T-helper 9 cell (primary cell): ENCODE measurements at places on chromosomes 7 and 10.
A peak's percentile ranks its signal among the peaks of the same experiment; 100 is the strongest.

GRCh38 chr7:130942211-130942964 is 208.4 kb upstream of the KLF14 start:
- no peak for DNase-seq

DNA sequence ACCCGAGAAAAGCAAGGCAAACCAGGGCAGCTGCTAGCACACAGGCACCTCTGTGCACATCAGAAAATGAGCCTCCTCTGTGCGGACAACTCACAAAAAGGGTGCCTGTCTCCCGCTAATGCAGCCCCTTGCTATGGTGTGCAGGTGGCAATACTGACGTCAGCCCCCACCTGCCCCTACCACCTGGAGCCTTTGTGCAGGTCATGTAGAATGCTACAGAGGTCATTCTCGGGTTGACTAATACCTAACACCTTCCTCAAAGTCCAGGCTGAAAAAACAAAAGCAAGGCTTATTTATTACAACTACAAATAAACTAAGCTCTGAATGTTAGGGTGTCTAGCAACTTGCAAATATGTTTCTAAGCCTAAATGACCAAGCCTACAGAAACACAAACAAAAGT is 13.9 kb downstream of the PIP4K2A start:
- no peak for DNase-seq

DNA sequence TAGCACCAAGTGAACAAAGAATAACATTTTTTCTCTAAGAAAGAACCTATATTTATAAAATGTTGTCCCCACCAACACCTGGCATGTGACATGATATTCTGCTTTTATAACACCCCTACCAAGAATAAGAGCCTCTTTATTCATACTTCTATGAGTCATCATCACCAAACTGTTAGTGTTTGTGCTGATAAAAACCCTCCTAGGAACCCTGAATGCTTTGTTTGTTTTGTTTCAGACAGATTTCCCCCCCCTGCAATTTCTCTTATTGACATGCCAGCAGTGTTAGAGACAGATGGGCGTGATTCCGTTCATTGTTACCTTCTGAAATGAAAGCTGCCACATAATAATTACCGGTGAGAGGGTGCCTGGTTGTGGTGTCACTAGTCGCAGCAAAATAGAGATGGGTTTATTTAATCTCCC is 651.1 kb downstream of the SORCS1 start:
- no peak for DNase-seq

- DNase-seq: no peak
These were observed 119.9 kb downstream of the MGMT start for GRCh38 chr10:129586898-129587443.

DNA sequence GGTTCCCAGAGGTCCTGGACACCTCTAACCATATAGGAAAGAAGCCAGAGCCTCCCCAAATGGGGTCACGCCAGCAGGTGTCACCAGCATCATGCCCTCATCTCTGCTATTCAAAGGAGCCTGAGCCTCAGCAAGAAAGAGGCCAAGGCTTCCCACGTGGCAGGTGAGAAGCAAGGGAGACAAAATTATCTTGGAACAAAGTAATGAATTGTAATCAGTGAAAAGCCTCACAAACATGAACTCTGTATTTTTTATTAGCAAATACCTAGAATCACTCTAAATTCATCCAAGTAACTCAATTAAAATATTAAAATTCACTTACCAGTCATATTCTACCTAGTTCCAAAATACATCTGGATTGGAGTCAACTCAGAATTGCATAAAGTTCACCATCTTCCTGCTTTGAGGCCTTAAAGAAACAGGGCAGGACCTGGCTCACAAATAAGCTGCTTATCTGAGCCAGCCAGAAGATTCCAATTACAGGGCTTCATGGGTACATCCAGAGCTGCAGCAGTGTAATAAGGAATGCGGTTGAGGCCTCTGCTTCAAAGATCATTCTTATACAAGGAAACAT is 68.7 kb downstream of the SGMS1 start:
- no peak for DNase-seq

- peak; percentile 25 for DNase-seq
These were observed 10.7 kb downstream of the HIP1 start for GRCh38 chr7:75727881-75728593.

GRCh38 chr10:128863411-128863810 is 603.6 kb upstream of the MGMT start:
- no peak for DNase-seq

- DNase-seq: no peak
These were observed 53.4 kb upstream of the PCDH15 start for GRCh38 chr10:54854389-54854788.

- DNase-seq: no peak
These were observed 38.3 kb upstream of the COBL start for GRCh38 chr7:51354897-51355296.

DNA sequence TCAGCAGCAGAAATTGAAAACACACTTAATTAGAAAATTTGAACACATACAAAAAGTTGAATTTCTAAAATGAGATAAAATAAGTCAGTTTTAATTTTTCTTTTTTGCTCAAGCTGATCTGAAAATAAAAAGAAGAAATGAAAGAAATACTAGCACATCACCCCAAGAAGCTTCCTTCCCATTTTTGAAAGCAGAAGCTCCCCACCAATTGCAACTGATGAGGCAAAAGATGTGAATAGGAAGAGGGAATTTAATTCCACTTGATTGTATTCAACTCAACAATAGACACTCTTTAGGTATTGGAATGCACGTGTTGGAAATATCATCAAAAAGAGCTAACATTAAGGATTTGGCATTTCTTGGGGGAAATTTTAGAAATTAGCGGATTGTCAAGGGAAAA is 175.8 kb downstream of the TRIL start:
- no peak for DNase-seq

DNA sequence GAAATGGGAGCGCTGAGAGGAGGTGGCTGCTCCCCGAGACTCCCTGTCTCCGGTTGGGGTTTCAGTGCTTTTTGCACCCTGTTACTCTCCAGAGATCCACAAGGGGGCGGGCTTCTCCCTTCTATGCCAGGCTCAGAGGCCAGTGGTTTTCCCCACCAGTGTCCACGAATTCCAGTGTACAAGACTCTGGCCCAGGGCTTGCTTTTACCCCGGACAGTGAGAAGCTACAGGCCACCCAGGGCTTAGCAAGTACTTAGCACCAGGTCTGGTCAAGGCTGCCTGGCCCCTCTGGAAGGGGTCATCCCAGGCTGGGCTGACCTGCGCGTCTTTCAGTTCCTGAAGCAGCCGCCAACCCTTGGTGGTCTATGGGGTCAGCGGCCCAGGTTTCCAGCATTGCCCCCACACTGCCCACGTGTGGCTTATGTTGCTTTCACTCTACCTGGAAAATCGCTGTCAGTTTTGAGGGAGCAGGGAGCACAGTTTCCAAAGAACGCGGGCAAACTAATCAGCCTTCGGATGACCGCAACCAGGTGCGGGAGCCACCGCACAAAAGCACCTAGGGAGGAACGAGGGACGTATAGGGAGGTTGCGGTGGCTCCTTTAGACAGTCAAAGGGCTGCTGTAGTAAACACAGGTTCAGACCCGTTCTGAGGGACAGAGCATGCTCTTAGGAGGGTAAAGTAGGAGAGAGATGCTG is 6.8 kb downstream of the CYP26A1 start:
- DNase-seq: peak; percentile 46

DNA sequence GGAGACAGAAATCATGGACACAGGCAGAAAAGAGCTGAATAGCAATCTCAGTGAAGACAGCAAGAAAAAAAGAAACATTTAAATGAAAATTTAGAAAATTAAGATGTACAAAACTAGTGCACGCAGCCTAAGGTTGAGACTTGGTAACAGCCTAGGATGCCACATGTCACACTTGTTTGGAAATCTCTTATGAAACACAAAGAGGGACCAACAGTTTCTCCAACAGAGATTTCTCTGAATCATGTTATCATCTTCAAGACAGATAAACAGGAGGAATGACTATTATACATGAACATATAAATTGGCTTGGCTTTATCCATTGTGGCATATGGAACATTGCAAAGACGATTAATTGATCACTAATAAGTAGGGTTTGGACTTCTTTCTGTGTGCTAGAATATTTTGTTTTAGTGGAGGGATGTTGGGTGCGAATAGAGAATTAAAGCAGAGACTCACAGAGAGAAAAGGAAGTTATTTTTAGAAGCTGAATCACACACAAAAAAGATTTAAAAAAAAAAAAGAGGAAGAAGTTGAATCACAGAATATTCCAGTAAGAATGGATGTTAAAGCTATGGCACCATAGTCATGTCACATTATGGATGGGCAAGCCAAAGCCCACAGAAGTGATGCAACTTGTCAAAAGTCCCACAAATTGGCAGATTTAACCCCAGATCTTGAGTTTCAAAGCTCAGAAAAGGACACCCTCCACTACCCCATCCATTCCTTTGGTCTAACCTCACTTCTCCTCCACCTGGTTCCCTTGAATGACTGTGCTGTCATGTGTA is 91.6 kb downstream of the MYOF start:
- DNase-seq: no peak

GRCh38 chr7:44580945-44581878 is 819 bp downstream of the TMED4 start:
- peak; percentile 34 for DNase-seq

DNA sequence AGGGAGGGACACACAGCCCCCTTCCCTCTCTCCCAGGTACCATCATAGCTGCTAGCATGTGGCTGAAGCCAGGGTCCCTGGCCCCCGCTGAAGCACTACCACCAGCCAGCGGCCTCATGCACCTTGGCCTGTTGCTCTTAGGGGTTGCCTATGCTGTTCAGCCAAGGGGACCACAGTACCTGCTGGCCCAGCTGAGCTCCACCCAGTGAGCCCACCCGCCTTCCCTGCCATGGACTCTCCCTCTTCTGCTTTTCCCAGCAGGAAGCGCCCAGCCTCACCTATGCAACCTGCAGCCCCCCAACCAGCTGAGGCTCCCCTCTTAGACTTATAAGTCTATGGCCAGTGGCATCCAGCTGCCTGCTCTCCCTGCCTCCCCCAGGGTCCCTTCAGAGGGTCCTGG is 8.7 kb upstream of the MTPAP start:
- DNase-seq: no peak

- DNase-seq: no peak
These were observed 44.7 kb upstream of the SUN1 start for GRCh38 chr7:787332-788240.

GRCh38 chr7:95373323-95373722 is 22.9 kb downstream of the PON3 start:
- no peak for DNase-seq

GRCh38 chr7:2354939-2355704 is 495 bp downstream of the EIF3B start:
- DNase-seq: no peak

- no peak for DNase-seq
These were observed 208.8 kb downstream of the STK31 start for GRCh38 chr7:23918856-23919255.

DNA sequence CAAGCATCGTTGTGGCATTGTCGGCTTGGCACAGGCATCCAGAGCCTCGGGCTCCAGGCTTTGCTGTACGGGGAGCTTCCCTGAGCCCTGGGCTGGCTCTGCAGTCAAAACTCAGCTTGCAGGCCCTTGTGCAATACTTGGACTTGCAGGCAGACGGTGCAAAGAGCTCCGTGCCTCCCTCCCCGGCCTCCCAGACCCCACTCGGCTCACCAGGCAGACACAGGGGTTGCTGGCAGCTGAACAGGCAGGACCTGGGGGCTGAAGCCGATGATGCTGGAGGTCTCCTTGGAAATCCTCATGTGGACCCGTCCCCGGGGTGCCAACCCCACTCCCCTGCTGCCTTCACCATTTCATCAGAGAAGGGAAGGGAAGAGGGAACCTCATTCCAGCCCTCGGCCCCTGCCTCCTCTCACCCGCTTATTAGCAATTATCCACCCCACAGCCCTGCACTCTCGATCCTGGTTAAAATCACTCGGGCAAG is 59.6 kb upstream of the GNA12 start:
- DNase-seq: no peak

GRCh38 chr7:91242097-91242844 is 22.0 kb upstream of the FZD1 start:
- no peak for DNase-seq

DNA sequence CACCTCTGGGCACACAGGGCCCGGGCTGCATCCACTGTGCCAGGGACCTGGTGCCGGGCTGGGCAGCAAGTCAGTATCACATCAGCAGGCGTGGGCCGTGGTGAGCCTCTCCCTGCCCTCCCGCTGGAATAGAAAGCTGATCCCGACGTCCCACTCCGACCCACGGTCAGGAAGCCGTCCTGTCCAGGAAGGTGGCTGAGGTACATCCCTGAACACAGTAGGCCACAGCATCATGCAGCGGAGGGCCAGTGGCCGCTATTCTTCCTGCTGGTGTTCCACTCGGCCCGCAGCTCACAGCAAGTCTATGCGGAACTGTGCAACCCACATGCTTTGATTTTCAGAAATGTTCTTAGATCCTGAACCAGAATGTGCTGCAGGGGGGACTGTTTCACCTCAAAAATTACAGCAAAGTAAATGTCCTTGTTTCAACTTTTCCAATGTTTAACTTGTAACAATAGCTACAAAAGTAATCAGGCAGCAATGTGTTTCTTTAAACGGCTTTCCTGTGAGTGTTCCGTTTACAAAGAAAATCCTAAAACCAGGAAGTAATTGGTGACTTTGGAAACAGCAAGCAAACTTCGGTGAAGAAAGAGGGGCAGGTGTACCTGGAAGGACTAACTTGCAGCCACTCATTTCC is 676 bp upstream of the GPR146 start:
- no peak for DNase-seq

GRCh38 chr10:105023211-105024111 is 382.4 kb downstream of the SORCS3 start:
- no peak for DNase-seq

DNA sequence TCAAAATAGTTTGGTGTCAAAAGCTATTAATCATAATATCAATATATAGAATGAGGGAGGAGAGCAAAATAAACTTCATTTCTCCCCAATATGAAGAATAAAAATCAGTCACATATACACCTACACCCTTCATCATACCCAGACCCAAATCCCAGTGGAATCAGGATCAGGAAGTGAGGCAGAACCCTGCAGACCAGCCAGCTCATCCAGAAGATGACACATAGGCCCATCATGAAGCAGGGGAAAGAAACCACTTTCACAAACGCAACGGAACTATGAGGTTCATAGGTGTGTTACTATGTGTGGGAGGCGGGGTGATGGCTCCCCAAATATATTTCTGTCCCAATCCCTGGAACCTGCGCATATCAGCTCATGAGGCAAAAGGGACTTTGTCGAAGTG is 89.0 kb downstream of the RSU1 start:
- no peak for DNase-seq

- no peak for DNase-seq
These were observed 24.1 kb downstream of the ZNF92 start for GRCh38 chr7:65397730-65398142.

GRCh38 chr10:72276013-72276387 is 2.3 kb downstream of the DDIT4 start:
- no peak for DNase-seq

DNA sequence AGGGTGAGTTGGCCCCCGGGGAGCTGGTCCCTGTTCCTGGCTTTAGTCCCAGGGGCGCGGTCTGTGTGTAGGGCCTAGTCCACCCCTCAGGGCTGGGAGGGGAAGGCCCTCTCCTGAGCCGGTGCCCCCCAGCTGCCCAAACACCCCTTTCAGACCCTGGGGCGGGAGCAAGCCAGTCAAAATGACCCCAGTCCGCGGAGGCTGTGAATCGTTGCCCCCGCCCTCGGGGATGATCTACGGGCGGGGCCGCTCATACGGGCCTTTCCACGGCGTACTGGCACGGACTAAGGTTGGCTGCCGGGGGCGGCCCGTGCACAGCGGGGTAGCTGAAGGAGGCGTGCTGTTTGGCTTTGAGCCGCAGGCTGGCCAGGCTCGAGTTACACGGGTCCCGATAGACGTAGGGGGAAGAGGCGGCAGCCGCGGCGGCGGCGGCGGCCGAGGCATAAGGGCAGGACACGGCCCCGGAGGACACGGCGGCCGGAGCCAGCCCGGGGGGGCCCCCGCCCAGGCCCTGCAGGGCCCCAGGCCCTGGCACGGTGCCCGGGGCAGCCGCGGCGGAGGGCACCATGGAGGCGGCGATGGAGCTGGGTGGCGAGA is 4.3 kb downstream of the ELOVL3 start:
- DNase-seq: peak; percentile 12
